ENCODE measurements at places on chromosomes 6 and 20.

GRCh38 chr20:51651921-51652549, 109.5 kb upstream of the NFATC2 start:
- DNase-seq = no peak

DNA sequence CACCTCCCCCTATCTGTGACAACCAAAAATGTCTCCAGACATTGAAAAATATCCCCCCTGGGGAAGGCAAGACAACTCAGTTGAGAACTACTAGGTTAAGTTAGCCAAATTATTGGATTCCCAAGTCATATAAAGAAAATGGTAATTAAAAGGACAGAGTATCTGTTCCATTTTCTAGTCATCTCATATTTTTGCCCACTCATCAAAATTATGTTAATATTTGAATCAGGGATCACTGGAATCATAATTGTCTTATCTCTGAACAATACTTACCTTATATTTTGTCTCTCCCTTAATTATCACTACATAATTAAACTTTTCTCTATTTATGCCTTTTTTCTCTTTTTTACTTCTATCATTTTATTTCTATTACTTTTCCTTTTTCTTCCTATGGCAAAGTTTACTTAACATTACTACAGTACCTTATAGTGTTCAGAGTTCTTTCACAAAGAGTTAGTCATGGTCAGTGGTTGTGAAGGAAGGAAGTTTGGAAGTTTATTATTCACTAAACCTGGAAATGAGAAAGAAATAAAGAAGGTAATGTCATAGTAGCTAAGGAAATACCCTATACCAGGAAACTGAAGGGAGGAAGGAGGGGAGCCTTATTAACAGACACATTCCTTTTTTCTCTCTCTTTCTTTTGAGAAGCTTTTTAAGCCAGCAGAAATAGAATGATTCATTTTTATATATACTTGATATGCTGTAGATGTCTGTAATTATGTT, 332.9 kb downstream of the COL12A1 start:
- no peak for DNase-seq

GRCh38 chr6:87277123-87277522, 45.3 kb upstream of the SMIM8 start:
- peak; percentile 28 for DNase-seq

GRCh38 chr6:46356543-46356942, 134.7 kb downstream of the RCAN2 start:
- DNase-seq = no peak

DNA sequence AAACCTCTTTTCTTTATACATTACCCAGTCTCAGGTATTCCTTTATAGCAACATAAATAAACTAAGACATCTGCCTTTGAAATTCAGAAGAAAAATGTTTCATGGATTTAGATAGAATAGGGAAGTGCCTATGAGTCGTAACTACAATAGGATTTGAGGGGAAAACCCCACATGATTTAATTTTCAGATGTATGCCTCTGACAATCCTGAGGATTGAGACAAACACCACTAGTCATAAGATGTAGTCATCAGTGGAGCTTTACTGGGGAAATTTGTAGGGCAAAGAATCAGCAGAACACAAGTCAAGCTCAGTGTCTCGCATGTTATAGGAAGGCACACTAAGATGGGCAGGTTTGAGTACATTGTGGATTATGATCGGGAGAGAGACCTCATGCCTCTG, 566.4 kb downstream of the BMP2 start:
- DNase-seq = no peak
